ENCODE measurements at places on chromosomes 7 and 10. TPM values are rescaled to one million over a fixed set of nuclear protein-coding genes. Genes with fewer than 3 reads are reported as not detected.
A peak's percentile ranks its signal among the peaks of the same experiment; 100 is the strongest.

DNA sequence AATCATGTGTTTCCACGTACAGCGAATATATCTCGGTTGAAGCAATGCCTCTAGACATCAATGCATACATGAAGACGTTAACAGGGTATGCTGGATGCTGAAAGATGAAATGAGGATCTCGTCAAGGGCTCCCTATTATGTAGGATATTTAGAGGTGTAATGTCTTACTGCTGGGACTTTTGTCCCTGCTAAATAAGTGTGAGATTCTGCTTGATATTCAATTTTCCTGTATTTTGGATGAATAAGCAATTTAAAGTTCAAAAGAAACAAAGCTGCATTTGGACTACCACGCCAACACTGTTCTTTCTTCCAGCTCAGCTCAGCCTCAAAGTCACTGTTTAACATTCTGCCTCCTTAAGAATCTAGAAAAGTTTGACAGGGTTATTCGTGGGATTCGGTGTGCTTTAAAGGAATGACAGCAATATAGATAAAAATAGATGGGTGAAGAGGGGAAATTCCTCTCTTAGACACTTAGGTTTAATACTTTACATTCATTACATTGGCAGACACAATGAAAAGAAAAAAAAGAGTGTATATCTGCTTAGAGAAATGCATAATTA, 110.1 kb upstream of the RHEB start:
- DNase-seq: no peak

Gene LRRC18
- not detected for total RNA-seq

Gene PIK3AP1
- 2.8 TPM for total RNA-seq

DNA sequence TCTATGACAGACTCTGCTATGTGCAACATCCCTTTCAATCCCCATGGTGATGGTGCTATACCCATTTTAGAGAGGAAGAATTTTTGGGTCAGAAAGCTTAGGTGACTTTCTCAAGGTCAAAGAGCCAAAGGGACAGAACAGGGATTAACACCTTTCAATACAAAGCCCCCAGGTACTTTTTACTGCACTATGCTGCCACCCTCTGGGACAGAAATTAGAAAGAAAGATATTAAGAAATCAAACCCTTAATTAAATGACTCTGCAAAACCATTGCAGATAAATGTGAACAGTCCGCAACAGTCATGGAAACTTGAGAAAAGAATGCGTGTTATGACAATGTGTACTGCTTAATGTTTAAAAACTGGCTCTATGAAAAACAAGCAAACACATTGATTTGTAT, 673.7 kb downstream of the MAGI2 start:
- no peak for DNase-seq

GRCh38 chr10:119546009-119546408, 3.5 kb upstream of the RGS10 start:
- no peak for DNase-seq

Gene CFAP46
- total RNA-seq: 0.94 TPM

DNA sequence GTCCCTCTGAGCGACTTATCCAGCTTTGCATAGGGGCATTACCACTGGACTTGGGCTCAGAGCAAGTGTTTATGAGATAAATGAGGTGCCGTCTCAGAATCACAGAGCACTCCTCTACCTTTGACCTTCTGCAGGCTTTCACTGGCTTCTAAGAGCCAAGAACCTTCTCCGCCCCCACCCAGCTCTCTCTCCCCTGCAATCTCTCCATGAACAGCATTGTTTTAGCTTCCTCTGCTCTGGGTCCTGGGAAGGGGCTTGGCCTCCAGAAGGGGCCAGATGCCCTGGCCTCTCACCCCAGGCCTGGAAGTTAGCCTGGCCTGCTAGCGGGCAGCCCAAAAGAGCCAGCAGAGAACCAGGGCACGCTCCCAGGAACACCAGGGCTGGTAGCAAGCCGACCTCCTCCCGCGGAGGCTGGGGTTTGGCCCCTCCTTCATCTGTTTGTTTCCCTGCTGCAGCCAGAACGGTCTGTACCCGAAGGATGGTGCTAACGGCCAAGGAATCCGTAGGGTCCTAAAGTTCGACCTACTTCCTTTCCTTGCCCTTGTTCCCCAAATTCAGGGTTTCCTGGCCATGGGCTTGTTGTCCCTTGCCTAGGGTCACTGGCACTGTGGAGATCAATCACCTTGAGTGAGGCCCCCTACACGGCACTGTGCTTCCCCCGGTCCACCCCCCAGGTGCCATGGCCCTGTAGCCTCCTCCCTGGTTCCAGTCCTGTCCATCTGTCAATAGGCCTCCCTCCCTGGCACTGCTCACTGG, 18.7 kb upstream of the DDIT4 start:
- peak; percentile 89 for DNase-seq

Gene HOXA4
- 1.1 TPM for total RNA-seq

Gene CPN1
- not detected for total RNA-seq

Gene LBX1
- 0.13 TPM for total RNA-seq

DNA sequence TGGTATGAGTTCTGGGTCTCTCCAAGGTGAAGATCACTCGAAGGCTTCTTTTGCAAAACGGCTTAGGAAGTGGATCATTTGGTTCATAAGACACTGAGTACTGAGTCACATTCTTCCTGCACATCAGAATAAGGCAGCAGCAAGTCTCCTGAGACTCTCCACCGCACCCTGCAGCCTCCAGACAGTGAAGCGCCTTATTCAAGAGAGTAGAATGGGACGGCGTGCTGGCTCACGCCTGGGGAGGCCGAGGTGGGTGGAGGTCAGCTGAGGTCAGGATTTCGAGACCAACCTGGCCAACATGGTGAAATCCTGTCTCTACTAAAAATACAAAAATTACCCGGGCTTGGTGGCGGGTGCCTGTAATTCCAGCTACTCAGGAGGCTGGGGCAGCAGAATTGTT, 70.3 kb downstream of the C10orf143 start:
- no peak for DNase-seq

GRCh38 chr10:90775351-90776028, 82.3 kb downstream of the HTR7 start:
- no peak for DNase-seq

Data from cardiac septum (tissue), 1 donor.